NCI-H2029 treated with DMSO at 0.1 percent for 48 hours (cell line): ENCODE measurements at places on chromosomes 2 and 18.
A peak's percentile ranks its signal among the peaks of the same experiment; 100 is the strongest.

GRCh38 chr18:42636309-42636708 is 479.2 kb downstream of the RIT2 start:
- DNase-seq: no peak

DNA sequence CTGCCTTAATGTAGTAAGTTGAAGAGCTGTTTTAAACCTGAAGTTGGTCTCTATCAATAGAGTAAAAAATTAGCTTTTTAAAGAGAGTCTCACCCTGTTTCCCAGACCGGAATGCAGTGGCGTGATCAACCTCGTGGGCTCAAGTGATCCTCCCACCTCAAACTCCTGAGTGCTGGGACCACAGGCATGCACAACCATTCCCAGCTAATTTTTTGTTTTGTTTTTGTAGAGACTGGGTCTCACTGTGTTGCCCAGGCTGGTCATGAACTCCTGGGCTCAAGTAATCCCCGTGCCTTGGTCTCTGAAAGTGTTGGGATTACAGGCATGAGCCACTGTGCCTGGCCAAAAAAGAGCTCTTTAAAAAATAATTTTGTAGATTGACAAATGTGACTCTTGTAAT is 40.3 kb downstream of the CRIM1 start:
- no peak for DNase-seq

- DNase-seq: no peak
Observed at GRCh38 chr2:109299536-109299935, 170.5 kb downstream of the SH3RF3 start.

- no peak for DNase-seq
Observed at GRCh38 chr2:27199241-27199640, 12.6 kb upstream of the ATRAID start.

DNA sequence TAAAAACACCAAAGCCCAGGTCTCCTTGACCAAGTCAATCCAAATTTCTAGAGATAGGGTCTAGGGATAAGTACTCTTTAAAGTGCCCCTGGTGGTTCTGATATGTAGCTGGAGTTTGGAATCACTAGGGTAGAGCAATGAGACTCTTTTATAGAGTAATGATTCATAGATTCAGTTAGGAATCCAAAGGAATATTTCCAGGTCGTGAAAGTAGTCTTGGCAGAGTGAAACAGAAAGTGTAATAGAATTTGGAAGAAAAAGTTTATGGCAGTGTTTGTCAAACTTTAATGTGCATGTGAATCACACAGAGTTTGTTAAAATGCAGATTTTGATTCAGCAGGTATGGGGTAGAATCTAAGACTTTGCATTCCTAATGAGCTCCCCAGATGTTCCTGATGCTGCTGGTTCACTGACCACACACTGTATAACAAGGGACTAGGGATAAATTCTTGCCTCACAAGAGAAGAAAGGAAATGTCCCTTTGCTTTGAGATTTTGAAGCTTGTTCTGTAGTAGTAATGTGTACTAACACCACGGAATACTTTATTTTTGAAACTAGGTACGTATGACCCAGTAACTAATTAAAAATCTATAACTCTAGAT is 1.8 kb downstream of the UPP2 start:
- DNase-seq: no peak

- no peak for DNase-seq
Observed at GRCh38 chr18:37852464-37852863, 286.9 kb upstream of the CELF4 start.

GRCh38 chr2:223102040-223102400 is 50.0 kb downstream of the KCNE4 start:
- DNase-seq: no peak

DNA sequence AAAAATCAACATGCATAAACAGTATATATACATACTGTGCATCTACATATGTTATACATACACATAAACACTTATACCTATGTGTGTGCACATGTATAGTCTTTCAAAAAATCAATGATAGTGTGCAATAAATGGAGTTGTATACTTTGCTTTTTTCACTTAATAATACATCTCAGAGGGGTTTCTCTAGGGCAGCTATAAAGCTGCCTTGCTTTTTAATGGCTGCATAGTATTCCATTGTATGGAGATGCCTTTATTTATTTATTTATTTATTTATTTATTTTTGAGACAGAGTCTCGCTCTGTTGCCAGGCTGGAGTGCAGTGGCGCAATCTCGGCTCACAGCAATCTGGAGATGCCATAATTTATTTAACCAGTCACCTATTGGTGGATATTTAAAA is 7.4 kb upstream of the RNF125 start:
- DNase-seq: no peak

GRCh38 chr2:39325966-39326365 is 82.2 kb upstream of the CDKL4 start:
- DNase-seq: no peak

- no peak for DNase-seq
Observed at GRCh38 chr2:53289309-53290006, 478.1 kb upstream of the CHAC2 start.

DNA sequence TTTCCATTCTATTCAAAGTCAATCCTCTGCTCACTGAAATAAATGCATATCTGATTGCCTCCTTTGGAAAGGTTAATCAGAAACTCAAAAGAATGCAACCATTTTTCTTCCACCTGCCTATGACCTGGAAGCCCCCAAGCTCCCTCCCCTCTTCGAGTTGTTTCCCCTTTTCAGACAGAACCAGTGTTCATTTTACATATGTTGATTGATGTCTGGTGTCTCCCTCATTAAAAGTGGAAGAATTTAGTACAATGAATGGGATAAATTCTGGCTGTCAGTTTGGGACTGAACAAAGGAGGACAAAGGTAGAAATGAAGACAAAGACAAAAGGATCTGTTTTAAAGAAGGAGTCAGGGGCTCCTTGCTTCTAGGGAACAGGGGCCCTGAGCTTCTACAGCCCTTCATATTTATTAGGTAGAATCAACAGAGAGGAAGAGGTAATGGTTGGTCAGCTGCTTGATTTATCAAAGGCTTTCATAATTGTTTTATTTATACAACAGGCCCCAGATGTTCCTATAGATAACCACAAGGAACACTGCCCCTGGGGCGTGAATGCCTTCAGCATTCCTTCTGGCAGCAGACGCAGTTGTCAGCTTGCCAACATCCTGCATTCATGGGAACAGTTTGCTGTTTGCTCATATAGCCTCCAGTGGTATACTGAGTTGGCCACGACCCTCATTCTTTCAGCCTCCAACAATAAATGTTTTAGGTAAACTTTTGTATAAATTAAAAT is 949.8 kb upstream of the LRATD1 start:
- no peak for DNase-seq

GRCh38 chr2:27832396-27832795 is 57.8 kb downstream of the RBKS start:
- no peak for DNase-seq

DNA sequence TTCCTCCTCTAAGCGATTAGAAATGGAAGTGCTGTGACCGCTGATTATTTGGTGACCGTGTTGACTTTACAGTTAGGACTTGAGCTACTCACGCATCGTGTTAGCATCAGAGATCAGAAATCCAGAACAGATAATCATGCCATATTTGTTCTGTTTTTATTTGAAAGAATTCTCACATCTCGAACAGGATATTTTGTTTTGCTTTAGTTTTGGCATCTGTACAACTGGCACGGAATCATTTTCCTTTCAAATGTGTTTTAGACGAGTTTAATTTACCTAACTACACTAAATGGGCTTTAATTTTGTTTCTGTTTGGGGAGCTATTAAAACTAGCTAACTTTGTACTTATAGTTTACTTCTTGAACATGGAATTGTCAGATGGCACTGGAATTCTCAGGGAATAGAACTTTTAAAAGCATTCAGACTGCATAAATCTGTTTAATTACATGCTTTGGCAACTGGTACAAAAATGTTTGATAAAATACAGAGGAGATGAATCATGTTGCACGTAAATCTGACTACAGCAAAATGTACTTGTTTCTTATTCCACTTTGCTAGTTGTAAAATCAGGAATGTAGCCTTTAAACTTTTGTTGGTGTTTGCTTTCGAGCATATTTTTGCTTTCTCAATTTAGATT is 1.4 kb downstream of the ITPRID2 start:
- DNase-seq: peak; percentile 45

- no peak for DNase-seq
Observed at GRCh38 chr18:12606592-12607315, 51.2 kb downstream of the SPIRE1 start.

- DNase-seq: peak; percentile 68
Observed at GRCh38 chr2:207257251-207258250, 91.8 kb upstream of the KLF7 start.

DNA sequence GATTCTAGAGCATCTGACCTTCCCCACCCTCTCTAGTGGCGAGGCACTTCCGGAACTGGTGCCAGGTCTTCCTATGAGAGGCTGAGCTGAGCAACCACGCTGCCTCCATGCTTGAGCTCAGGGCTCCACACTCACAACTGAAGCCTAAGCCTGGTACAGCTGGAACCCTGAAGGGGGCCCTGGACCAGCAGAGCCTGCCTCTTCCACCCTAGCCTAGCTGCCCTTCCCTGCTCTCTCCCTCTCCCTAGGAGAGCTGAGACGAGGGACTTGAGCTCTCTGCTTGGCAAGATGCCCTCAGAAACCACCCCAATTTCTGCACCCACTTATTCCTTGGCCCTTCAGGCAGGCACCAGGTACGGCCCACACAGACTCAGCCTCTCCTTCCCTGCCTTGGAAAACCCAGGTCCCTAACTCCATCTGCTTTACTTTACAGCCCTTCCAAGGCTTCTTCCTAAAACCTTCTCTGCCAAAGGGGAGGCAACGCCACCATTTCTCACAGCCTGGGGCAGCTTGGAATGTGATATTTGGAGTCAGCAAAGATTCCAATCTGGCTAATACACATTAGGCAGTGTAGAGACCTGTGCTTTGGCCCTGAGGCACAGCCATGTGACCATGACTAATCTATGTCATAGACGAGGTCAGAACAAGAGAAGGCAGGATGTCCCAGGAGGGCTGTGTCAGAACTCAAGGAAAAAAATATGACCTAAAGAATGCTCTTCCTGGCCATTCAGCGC is 18.8 kb downstream of the COX7A2L start:
- DNase-seq: no peak

DNA sequence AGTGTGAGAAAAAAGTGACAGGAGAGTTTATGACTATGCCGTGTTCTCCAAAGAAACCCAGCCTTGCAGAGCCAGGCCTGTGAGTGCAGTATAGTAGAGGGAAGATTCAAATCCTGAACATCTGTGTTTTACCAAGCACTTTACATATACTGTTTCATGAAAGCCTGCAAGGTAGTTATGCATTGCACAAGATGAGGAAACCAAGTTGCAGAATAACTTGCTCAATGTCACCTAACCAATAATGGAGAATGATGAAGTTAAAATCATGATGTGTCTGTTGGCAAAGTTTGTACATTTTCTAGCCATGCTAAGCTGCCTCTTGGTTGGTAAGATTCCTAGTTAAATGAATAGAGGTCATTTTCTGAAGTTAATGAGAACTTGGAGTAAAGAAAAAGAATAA is 29.3 kb downstream of the SYT4 start:
- DNase-seq: no peak

- DNase-seq: no peak
Observed at GRCh38 chr2:239688122-239688681, 287.4 kb upstream of the HDAC4 start.

DNA sequence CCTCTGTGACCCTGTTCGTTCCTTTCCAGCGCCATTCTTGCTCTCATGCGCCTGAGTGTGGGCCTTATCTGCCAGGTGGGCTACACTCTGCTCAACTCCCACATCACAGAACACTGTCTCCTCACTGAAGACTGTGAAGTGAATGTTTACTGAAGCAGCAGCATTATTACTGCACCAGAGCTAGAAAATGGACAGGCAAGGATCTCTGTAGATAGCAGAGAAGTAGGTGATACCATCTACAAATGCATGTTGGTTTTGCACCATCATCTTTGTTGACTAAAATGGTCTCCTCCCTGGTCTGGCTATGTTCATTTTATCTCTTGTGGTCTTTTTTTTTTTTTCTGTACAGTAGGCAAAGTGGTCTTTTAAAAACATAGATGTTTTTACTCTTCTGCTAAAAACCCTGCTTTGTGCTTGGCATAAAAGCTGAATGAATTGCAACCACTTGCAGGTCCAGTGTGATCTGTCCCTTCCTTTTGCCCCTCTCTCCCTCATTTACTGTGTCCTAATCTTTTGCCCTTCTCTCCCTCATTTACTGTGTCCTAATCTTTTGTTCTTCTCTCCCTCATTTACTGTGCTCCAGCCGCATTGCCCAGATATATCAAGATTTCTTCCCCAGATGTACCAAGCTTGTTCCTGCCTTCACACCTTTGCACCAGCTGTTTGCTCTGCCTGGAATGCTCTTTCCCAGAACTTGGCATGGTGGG is 35.4 kb downstream of the BABAM2 start:
- DNase-seq: no peak

DNA sequence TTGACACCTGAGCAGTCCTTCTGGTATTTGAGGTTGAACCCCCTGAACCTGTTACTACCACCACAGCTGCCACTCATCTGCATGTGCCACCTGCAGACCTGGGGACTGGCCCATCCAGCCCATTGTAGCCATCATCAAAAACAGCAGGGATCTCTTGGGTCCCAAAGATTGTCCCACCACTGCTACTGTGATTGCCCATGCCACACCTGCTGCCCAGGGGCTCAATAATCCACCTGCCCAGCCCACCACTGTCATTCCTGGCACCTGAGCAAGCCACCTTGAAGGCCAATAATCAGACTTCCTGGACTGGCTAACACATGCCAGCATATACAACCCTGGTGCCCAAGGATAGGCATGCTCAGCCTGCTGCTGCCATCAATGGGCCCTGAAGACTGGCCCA is 327.6 kb downstream of the CYRIA start:
- no peak for DNase-seq

DNA sequence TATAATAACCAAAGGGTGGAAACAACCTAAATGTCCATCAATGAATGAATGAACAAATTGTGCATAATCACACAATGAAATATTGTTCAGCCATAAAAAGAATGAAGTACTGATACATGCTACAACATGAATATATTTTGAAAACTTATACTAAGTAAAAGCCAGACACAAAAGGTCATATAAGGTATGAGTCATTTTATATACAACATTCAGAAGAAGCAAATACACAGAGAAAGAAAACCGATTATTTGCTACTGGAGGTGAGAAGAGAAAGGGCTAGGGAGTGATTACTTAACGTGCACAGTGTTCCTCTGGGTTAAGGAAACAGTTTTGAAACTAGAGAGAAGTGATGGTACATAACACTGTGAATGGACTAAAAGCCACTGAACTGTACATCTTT is 105.3 kb downstream of the GORASP2 start:
- DNase-seq: no peak

- DNase-seq: no peak
Observed at GRCh38 chr18:47458483-47458882, 207.0 kb upstream of the SKOR2 start.

DNA sequence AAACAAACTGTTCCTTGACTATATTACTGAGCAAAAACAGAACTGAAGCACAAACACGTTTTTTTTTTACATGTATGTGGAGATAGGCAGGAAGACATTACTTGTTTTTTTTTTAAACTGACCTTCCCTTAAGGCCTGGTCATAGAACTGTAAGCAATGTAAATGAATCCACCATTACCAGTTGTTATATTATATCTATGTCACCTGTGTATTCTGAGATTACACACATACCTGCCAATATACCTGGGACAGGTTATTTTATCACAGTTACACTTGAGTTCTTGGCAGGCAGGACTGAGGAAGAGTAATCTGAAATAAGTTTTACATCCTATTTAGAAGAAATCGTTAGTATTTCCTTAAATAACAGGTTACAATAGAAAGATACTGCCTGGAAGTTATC is 155.3 kb downstream of the BAZ2B start:
- no peak for DNase-seq

- DNase-seq: no peak
Observed at GRCh38 chr2:26861610-26862224, 13.8 kb downstream of the DPYSL5 start.
